ENCODE measurements at places on chromosomes 13 and 19.

- DNase-seq: no peak
Measured at GRCh38 chr13:25683056-25683455, 311.3 kb downstream of the ATP8A2 start.

DNA sequence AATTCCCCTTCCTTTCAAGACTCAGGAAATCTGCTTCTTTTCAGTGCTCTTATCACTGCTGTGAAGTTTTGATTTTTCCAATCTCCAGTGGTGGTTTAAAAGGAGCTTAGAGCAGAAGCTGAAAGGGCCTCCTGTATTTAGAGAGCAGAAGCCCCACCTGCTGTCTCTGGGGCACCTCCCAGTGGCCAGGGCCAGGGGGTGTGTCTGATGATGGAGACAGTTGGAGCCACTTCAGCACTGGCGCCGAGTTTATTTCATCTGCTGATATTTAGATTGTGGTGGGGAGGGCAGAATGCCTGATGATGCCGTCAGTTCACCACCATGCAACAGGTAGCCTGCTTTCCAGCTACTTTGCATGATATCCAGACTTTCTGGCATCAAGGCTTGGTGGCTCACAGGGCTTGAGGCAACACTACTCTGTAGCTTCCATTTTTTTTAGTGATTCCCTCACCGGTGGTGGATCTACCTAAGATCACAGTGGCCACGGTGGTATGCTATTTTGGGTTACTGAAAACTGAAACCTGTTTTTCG is 371.9 kb downstream of the KCNRG start:
- no peak for DNase-seq

- DNase-seq: no peak
Measured at GRCh38 chr13:30722361-30722760, 13.0 kb upstream of the ALOX5AP start.

DNA sequence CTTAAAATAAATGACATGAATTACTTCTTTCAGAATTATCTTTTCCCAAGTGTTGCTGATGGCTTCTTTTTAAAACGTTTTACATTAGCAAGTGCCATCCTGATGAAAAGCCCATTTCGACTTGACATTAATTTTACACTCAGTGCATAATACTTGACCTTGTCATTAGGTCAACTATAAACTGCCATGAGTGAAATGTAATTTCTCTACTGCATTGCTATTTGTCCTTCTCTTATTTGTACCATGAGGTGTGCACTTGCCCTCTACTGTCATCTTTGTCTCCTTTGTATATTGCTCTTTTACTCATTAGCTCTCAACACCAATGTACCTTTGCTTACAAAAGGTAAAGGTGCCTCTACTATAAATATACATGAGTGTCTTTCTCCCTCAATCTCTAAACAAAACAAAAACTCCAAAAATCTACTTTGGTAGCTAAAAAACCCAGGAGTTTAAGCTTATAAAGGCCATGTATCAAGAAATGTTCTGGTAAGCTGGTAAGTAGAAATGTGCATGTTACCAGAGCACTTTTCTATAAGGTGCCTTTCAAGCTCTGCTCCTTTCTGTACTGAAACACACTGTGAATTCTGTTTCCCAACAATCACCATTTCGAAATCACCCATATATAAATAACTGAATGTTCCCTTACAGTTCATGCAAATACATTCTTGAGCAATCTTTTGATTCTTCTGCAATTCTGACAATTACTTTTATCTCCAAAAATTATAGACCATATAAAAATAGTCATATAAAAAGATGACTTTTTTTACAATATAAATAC is 351.4 kb downstream of the SLITRK5 start:
- DNase-seq: no peak

DNA sequence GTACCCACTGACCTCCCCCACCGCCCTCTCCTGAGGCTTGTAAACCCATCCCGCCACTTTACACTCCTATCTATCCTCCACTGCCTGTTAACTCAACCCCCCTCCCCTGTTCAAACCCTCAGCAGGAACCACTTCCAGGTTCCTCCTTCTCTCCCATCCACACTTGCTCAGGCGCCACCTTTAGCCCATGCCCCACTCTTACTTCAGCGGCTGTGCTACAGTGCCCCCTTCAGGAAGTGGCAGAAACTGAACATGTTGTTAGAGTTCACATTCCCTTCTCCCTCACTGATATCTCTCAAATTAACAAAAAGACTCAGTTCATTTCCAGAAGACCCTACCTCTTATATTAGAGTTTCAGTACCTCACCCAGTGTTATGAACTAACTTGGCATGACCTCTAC is 49.4 kb downstream of the ZNF91 start:
- DNase-seq: no peak

GRCh38 chr13:94268661-94269060 is 210.8 kb downstream of the DCT start:
- DNase-seq: no peak

DNA sequence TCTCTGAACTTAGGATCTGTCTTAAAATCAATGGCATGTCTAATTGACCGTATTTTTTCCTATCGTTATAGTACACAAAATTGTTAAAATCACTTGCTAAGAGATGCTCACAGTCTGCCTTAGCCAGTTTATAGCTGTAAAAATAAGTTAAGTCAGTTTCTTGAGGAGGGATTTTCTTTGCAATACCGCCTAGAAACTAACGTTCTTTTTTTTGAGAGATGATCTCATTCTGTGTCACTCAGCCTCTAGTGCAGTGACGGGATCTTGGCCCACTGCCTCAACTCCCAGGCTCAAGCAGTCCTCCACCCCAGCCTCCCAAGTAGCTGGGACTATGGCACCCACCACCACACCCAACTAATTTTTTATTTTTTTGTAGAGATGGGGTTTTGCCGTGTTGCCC is 4.4 kb downstream of the CKAP2 start:
- DNase-seq: no peak

- DNase-seq: no peak
Measured at GRCh38 chr13:22893204-22893603, 287.6 kb upstream of the SGCG start.

DNA sequence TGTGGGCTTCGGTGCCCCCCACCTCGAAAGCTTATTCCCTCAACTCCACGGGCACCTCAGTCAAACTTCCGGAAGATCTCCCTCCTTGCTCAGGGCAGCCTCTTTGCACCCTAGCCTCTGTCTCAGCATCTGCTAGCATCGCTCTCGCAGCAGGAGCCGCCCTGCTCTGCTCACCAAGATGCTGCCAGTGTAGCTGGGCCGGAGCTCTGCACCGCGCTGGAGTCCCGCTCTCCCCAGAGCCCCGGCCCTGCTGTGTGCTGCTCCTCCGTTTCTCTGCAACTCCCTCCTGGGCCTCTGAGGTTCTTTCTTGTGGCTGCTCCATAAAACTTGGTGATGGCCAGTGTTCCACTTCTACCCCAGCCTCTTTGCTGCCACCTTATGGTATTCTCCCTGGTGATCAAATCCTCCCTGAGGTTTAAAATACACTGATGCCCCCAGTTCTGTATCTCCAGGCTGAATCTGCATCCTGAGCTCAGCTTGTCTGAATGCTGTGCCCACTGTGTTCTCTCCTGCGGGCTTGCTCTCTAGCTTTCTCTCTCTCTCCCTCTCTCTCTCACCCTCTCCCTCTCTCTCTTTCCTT is 198.0 kb downstream of the UQCRFS1 start:
- no peak for DNase-seq

DNA sequence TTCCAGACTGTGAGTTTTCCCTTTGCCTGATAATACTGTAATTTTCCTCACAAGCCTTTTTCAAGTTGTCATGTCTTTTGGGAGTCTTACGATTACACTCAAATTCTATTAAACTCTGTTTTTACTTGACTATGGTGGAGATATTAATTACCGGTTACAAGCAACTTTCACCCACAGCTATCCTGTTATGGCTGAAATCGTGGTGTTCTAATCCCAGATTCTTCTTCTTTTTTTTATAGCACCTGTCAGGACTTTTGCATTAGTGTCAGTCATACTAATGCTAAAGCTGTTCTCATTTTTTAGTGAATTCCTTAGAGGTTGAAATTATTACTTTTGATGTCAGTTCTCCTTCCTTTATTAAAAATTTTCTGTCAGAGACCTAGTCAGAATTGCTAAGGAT is 187.8 kb upstream of the CSNK1A1L start:
- no peak for DNase-seq

GRCh38 chr13:77820431-77821149 is 98.0 kb downstream of the EDNRB start:
- DNase-seq: no peak

DNA sequence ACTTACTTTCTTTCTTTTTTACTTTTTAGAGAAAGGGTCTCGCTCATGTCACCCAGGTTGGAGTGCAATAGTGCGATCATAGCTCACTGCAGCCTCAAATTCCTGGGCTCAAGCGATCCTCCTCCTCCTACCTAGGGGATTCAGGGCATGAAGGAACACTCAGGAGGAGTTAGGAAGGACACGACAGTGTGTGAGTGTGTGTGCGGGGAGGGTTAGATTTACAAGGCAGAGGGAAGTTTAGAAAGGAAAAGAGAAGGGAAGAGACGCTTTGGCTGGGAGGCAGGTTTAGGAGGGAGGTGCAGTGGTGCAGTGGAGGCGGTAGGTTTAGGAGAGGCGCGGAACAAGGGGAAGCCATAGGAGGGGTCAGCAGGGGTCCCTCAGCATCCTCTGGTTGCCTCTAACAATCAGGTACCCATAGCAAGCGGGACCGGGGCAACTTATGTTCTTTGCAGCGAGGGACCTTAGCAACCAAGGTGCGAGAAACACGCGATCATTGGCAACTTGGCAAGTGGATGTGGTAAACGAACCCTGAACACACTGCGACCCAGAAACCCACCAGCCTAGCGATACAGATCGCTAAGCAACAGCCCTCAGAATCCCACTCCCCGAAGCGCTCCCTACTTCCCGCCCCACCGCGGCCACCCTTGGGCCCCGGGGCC is 501 bp downstream of the SIRT2 start:
- no peak for DNase-seq

GRCh38 chr13:72808917-72809500 is 27.1 kb downstream of the PIBF1 start:
- DNase-seq: no peak

Data from cortex of kidney (tissue), 1 donor.